ENCODE measurements at places on chromosomes 13 and 19.

- no peak for DNase-seq
These were observed 80.7 kb downstream of the TEX29 start for GRCh38 chr13:111401151-111401550.

- DNase-seq: peak; percentile 68
These were observed 2.5 kb downstream of the LCP1 start for GRCh38 chr13:46179491-46179908.

- no peak for DNase-seq
These were observed 171.5 kb upstream of the SLITRK6 start for GRCh38 chr13:85970727-85971126.

DNA sequence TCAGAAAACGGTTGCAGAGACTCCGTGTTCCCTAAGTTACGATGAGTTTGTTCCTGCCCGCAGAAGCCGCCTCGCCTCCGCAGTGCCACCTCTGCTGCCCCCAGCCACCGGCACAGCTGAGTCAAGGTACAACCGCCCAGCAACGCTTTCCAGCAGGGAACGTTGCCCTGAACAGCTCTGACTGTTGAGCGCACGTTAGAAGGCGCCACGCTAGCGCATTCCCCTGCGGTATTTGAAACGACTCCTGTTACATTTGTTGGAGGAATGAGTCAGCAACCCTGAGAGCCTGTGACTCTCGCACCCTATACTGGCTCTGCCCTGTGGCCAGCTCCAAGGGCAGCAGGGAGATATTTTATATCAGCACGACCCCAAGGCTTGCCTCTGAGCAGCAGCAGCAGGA lies 302.8 kb downstream of the TEX29 start:
- no peak for DNase-seq

DNA sequence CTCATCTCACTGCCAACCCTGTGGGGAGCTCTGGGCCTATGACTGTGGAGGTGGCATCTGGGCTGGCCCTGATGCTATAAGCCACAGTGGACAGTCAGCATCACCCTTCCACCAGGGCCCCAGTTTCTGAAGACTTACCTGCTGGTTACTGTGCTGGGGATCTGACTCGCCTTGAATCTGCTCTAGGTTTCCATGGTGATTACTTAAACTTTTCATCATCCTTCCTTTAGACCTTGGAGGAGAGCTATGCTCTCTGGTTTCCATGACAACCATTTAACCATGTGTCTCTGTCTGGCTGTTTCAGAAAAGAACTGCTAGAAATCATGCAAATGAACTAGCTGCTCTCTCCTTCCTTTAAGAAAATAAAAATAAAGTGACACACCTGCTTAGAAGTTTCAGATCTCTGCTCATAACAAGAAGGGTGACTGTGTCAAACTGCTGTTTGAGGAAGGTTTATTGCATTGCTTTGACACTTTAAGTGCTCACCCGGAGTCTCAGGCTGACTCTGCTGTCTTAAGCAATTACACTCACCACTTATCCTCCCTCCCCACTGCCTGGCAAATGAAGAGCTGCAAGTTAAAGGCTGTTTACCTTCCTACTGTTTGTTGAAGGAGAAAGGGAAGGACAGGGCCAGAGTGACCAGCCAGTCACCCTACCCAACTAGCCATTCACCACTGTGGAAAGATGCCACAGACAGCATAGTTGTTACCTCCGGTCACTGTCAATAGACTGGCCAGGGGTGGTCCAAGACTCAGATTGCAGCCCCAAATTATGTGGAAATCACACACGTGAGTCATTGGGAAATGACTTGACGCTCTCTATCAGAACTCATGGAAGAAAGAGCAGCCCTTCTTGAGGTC lies 87.6 kb downstream of the HSPH1 start:
- no peak for DNase-seq

- DNase-seq: no peak
These were observed 67.0 kb upstream of the STARD13 start for GRCh38 chr13:33352526-33352925.

- no peak for DNase-seq
These were observed 39.2 kb upstream of the CSNK1A1L start for GRCh38 chr13:37144661-37145060.

DNA sequence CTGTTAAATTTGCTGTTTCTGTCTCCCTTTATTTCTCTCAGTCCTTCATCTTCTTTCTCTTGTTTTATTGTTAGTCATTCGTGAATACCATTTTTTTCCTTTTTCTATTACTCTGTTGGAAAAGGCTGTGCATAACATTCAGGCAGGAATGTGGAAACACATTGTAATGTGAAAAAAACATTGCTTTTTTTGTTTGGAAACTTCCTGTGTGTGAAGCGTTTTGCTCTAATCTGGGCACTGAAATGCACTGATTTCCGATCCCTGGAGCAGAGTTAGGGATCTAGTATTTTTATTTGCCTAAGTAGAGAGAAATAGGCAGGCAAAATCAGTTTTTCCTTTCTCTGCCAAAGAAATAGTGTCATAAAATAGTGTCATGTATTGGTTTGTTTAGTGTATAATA lies 155.5 kb downstream of the PCCA start:
- no peak for DNase-seq

GRCh38 chr19:46487178-46487801 lies 8.4 kb downstream of the PNMA8B start:
- DNase-seq: no peak

DNA sequence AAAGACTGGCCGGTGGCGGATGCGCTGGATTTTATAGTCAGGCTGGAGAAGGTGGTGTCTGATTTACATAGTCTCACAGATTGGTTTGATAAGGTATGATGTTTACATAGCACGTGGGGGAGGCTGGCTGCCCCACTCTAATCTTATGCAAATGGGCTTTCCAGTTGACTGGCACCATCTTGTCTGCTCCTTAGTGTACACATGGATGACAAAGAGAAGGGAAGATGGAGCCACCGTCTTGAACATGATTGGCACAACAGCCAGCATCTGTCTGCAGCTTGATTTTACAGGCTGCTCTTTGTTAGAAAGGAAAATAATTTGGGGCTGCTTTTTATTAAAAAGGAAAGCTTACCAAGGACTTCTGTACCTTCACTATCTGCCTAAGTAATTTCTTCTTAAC lies 265.2 kb upstream of the MAB21L1 start:
- no peak for DNase-seq

GRCh38 chr13:106496072-106496997 lies 39.1 kb downstream of the EFNB2 start:
- no peak for DNase-seq

DNA sequence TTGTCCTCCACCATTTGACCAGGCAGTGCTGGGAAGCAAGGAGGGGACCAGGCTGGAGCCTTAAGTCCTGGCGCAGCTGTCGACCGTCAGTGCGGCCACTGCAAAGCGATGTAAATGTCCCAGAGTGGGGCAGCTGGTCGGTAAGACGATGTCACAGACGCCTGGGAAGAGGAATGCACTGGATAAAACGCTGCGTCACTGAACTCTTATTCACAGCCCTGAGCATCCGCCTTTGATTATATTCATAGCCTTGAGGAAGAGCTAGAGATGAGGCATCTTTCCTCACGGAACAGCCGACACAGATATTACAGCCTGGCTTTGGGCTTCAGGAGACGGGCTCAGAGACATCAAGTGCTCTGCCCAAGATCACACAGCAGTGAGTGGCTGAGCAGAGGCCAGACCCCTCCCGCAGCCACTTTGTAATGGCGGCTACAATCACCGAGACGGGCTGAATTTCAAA lies 17.6 kb upstream of the TUBGCP3 start:
- no peak for DNase-seq

GRCh38 chr19:53994811-53995210 lies 3.4 kb downstream of the CACNG6 start:
- no peak for DNase-seq

GRCh38 chr19:1408300-1409203 lies 1.2 kb downstream of the DAZAP1 start:
- DNase-seq: no peak

- DNase-seq: peak; percentile 20
These were observed 3.3 kb upstream of the NAPA start for GRCh38 chr19:47518139-47518538.

DNA sequence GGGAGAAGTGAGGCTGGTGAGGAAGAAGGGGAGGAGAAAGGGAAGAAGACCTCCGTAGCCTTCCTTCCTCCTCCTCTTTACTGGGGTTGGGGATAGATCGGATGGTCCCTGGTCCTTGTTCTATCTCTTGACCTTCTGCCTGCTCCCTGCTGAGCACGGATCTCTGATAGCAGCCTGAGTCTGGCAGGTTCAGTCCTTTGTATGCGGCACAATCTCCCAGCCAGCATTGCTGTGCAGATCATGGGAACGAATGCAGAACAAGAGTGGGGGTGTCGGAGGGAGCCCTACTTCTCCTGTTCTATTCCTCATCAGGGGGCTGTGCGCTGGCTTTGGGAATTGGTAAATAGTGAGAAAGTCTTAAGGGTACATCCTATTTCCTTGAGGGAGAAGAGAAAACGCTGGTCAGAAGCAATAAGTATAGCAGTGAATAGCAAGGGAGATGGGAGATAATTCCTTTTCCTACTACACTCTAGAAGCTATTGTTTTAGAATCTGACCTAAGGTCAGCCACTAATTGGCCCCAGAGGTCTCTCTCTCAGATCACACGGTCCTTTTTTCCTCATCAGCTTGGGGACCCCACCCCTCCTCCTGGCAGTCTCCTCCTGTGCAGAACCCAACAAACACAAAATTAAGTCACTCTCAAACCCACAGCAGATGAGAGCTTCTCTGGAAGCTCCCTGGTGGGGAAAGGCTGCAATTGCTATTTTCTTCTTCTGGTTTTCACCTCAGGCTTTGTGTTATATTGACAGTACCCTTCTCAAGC lies 41.0 kb downstream of the KL start:
- no peak for DNase-seq

GRCh38 chr19:48552406-48553322 lies 692 bp downstream of the SULT2B1 start:
- DNase-seq: no peak

GRCh38 chr13:33191425-33192210 lies 93.9 kb downstream of the STARD13 start:
- DNase-seq: no peak

DNA sequence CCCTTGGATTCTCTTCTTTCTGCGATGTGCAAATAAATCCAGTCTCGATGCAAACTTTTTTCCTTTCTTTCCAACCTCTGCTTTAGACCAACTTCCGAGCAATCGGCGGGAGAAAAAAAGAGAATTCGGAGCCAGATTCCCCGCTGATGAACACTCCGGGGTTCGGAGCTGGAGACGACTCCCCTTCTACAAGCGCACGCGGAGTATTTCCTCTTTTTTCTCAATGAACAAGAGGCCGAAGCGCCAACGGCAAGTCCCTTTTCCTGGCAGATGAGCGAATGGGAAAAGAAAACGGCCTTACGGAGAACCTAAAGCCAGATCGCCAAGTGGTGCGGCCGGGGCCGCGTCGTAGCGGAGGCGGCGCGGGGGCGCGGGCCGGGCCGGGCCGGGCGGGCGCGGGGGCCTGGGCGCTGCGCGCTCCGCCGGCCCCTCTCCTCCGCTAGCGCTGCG lies 250 bp downstream of the SPRY2 start:
- no peak for DNase-seq

GRCh38 chr19:17281391-17282304 lies at the start of gene ANKLE1:
Gene ANKLE1, plus strand, starts transcription at chr19:17281901. Its CDS starts 20 bp downstream, at chr19:17281921.
- no peak for DNase-seq

GRCh38 chr13:39418424-39418823 lies 184.6 kb downstream of the LHFPL6 start:
- no peak for DNase-seq

GRCh38 chr19:53532362-53532761 lies 5.6 kb upstream of the ZNF331 start:
- no peak for DNase-seq

- no peak for DNase-seq
These were observed 18.5 kb downstream of the KLHL26 start for GRCh38 chr19:18655173-18655844.

DNA sequence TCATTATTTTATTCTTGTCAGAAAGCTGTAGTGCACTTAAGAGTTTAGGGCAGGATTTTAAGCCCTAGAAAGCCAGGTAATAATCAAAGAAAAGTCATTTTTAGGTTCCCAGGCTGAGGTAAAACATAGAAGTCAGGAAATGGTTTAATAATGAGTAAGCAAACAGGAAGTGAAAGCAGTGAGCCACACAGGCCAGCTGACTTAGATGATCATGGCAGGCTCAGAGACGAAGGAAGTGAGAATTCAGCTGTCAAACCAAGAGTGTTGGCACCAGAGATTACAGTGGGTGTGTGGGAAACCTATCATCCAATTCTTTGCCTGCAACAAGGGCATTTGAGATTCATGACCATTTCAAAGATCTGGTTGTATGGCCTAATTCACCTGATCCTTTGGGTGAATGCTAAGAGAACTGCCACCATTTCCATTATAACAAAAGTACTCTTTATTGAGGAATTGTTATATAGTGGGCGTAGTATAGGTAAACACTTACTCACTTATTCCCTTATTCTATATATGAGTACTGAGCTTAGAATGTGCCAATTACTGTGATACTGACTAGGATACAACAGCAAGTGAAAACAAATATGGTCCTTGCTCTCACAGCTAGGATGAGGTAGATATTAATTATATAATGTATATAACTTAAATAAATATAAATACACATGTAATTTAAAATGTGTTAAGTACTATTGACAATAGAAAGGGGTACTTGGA lies 103.7 kb upstream of the EDNRB start:
- peak; percentile 0 for DNase-seq

GRCh38 chr19:50315773-50316448 lies 13.3 kb downstream of the KCNC3 start:
- no peak for DNase-seq

DNA sequence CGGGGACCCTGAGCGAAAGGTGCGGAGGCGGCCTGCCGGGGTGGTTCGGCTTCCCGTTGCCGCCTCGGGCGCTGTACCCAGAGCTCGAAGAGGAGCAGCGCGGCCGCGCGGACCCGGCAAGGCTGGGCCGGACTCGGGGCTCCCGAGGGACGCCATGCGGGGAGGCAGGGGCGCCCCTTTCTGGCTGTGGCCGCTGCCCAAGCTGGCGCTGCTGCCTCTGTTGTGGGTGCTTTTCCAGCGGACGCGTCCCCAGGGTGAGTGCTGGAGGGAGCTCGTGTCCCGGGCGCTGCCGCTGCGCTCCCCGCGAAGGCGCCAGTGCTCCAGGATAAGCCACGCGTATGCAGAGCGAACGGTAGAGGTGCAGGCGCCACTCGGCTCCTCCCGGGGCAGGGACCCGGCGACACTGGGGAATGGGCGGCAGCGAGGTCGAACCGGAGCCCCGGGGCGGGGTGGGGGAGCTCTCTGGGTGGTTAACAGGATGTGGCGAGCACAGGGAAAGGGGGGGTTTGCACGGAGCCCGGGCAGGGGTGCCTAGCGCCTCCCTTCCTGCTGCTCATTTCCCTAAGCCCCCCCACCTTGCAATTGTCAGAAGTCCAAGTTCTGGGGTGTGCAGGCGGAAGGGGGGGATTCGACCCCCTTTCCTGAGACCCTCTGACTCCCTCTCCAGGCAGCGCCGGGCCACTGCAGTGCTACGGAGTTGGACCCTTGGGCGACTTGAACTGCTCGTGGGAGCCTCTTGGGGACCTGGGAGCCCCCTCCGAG lies at the start of gene IL27RA:
IL27RA (plus strand) TSS at position 44 of the 762 bp plus-strand sequence; CDS start at position 155, 111 bp downstream.
- peak; percentile 59 for DNase-seq

GRCh38 chr13:101555610-101556009 lies 103.1 kb downstream of the ITGBL1 start:
- no peak for DNase-seq

GRCh38 chr19:6394831-6395230 lies 1.9 kb upstream of the GTF2F1 start:
- no peak for DNase-seq

GRCh38 chr13:98672947-98673613 lies 79.4 kb downstream of the SLC15A1 start:
- no peak for DNase-seq

- DNase-seq: no peak
These were observed 25.2 kb upstream of the IGSF23 start for GRCh38 chr19:44587963-44588770.

- DNase-seq: no peak
These were observed 10.5 kb upstream of the NTN5 start for GRCh38 chr19:48683349-48683748.

- DNase-seq: no peak
These were observed 576 bp downstream of the APBA3 start for GRCh38 chr19:3760871-3761361.
